Right lung (tissue), 10 donors: ENCODE measurements at places on chromosomes 5 and 9. TPM values are rescaled to one million over a fixed set of nuclear protein-coding genes. Genes with fewer than 3 reads are reported as not detected.

DNA sequence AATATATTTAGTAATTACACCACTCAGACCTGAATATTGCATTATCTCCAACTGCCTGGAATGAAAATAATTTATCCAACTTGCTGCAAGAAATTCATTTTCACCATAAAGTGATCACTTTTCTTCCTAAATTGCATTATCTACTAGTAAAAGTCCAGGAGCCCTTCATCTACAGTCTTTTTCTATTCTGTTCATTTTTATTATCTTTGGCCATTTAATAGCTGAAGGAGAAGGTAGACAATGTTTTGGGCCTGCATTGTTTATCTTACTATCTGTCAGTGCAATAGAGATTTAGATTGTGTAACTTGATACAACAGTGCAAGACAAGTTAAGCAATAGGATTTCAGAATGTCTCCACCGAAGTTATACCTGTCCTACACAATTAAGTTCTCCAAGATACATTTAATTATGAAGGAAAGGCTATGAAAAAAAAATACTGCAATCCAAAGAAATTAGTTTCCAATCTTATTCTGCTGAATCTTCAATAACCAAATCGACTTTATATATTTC lies 1339.7 kb upstream of the CDH6 start:
- DNase-seq: no peak

- no peak for DNase-seq
Observed at GRCh38 chr5:66367814-66368541, 223.9 kb downstream of the SREK1 start.

The PCDHB3 gene
- polyA plus RNA-seq: 2.4 TPM

The ERAP2 gene
- polyA plus RNA-seq: 21.9 TPM

GRCh38 chr9:80664327-80665210 lies 1024.8 kb downstream of the TLE1 start:
- no peak for DNase-seq

- DNase-seq: no peak
Observed at GRCh38 chr5:94830520-94830919, 212.1 kb downstream of the SLF1 start.

- no peak for DNase-seq
Observed at GRCh38 chr9:124626276-124626675, 119.1 kb upstream of the NR5A1 start.
